ENCODE measurements at places on chromosomes 2 and 18.

DNA sequence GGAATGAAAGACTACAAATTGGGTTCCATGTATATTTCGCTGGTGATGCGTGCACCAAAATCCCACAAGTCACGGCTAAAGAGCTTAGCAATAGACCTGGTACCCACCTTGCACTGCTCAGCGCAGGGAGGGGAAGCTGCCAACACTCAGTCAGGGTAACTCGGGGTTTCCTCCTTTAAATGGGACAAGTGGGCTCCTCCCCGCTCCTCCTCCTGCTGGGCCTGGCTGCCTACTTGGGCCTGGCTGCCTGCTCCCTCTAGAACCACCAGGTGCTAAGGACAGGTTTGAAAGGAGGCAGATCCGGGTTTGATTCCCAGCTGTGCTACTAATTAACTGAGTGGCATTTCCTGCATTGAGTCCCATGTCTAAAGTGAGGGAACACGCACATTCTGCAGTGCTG lies 23.4 kb downstream of the MYO7B start:
- DNase-seq: no peak

GRCh38 chr2:36777788-36778187 lies 81.3 kb downstream of the VIT start:
- DNase-seq: no peak

DNA sequence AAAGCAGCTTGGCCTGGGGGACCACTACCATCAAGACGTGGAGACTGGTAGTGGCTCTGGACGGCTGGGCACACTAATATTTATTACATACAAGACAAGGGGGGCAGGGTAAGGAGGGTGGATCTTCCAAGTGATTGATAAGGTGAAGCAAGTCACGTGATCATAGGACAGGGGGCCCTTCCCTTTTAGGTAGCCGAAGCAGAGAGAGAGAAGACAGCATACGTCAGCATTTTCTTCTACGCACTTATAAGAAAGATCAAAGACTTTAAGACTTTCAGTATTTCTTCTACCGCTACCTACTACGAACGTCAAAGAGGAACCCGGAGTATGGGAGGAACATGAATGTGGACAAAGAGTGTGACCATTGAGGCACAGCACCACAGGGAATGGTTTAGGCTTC lies 307.9 kb downstream of the RPIA start:
- DNase-seq: no peak

DNA sequence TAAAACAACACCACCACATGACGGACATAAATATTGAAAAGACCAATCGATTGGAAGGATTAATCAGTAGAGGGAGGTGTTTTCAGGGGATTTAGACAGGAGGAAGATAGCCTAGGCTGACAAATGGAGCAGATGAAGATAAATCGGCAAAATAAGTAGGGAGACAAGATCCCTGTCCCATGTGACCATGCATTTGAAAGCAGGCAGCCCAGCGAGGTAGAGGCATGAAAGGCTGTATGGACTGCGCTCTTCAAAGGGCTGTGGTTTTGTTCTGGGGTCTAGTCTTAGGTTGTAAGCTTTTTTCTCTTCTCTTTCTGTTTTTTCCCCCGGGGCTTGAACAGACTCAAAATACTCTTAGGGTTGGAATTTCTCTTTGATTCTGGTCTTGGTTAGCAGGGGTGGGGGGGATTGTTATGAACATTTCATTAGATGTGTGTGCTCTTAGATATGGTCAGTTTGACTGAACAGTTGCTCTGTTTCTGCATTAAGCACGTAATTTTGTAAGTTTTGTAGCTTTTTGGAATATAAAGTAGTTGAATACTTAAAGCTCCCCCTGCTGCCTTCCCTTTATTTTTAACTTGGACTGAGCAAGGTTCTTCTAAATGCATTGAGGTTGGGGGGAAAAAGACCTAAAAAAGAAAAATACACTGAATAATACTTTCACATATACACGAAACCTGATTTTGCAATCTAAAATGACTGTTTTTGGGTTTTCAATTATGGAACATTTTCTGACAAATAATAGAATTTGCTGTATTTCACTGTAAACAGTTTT lies 32.2 kb downstream of the ZNF532 start:
- DNase-seq: no peak

- no peak for DNase-seq
Observed at GRCh38 chr2:238389988-238390589, 36.6 kb upstream of the ASB1 start.

DNA sequence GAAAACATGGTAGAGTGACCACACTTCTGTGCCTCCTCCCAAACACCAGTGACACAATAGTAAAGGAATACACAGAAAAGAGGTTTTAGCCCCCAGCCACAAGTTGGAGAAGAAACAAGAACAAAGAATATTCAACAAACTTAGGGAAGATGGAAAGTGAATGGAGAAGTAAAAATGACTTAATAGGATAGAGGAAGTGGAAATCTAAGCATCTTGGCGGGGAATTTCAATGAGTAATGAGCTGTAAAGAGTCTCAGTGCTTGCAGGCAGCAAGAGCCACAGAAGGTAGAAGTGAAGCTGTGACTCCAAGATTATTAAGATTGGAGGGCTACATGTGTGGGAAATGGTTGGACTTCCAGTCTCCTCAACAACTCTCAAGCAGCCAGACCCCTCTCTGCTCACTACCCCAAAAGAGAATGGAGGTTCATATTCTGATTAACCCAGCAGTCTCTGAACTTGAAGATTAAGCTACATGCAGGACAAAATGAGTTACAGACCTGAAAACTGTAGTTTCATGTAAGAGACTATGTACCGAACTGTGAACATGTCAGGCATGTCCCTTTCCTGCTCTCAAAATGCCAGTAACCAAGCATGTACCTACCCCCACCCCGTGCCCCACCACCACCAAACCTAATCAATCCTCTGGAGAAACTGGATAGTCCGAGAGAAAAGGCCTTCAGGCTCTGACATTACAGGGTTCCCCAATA lies 16.9 kb upstream of the HNRNPLL start:
- no peak for DNase-seq

- DNase-seq: no peak
Observed at GRCh38 chr18:58993260-58993659, 128.6 kb downstream of the ZNF532 start.

- no peak for DNase-seq
Observed at GRCh38 chr2:75337016-75337415, 137.7 kb upstream of the TACR1 start.

- DNase-seq: peak; percentile 8
Observed at GRCh38 chr2:169107645-169108044, 38.3 kb downstream of the DHRS9 start.

DNA sequence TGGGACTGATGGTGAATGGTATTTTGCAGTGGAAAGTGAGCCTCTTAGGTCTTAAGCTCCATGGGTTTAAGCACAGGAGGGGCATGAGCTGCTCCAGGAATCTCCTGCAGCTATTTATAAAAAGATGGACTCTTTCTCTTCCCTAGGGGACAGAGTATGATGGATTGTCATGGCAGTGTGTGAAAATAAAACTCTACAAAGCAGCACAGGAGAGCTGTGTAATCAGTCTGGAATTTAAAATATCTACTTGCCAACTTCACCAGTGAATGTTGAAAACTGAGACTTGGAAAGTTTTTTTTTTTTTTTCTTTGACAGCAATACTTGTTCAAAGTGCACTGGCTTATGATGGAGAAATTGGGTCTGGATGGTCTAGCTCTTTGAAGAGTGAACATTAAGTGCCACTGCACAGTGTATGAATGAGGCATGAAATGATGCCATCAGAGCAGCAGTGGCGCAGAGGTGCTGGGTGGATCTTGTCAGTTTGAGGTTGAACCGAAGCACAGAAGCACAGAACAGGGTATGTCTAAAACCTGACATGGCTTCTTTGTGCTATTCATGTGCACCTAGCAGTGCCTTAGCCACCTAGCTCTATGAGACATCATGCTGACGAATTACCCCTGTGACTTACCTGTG lies 245.4 kb downstream of the PTPRM start:
- no peak for DNase-seq

DNA sequence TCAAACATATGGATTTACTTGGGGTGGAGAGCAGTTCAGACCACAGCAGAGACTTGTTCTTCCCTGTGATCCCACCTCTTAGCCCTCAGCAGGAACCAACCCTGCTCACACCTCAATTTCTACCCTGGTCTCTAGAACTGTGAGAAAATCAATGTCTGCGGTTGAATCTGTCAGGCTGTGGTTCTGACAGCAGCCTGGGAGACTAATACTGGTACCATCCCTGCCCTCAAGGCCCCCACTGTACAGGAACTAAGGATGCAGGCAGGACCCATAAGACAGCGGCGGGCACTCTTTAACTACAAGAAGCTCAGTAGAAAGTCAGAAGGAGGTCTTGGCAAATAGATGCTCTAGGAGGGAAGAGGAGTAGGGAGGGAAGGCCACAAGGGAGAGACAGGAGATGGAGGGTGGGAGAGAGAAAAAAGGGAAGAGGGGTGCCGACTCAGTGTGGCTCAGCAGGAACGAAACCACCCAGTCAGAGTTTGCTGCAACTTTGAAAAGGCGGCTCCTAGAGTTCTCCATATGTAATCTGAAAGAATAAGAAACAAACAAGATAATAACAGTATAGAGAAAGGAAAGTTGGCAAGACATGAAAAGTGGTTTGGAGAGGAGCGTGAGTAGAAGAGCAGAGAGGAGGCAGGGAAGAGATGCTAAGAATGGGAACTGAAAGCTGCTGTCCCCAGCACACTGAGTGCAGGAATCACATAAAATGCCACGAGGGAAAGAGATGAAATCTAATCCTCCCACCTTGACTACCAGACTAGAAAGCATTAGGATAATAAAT lies 323.9 kb upstream of the ID2 start:
- no peak for DNase-seq

- no peak for DNase-seq
Observed at GRCh38 chr18:907115-907884, 2.6 kb downstream of the ADCYAP1 start.

GRCh38 chr2:149122516-149122915 lies 84.0 kb downstream of the LYPD6B start:
- DNase-seq: no peak

DNA sequence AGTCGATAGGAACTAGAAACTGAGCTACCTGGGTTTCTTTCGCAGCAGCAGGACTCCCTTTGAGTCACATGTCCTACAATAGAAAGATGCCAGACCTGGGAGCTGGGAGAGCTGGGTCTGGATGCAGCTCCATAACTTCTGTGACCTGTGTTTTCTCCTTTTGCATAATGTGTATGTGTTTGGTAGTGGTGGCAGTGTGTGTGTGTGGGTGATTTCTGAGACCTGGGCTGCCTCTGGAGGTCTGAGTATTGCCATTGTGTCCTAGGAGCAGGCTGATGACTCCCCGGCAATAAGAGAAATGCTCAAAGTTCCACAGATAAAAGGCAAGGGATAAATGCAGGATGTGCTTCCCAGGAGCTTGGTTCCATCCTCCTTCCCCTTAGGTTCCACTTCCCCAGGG lies 6.4 kb downstream of the WNT10A start:
- DNase-seq: no peak

DNA sequence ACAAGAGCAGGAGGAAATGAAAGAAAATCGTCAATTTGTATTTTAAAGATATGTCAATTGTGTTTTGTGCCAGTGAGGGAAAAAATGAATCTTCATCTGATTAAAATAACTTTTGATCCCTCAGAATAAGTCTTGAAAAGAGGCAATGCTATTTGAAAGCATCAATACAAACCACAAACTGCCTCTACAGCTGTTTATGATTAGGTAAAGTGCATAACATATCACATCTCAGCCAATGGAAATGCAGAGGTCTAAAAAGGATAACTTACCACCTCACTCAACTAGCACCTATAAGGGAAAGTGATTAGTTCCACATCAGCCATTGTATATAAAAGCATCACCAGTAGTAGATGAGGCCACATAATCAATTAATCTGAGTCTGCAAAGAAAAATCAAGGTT lies 492.2 kb upstream of the CDH2 start:
- DNase-seq: no peak

GRCh38 chr18:33579349-33580215 lies 1.6 kb downstream of the ASXL3 start:
- no peak for DNase-seq

GRCh38 chr2:6780765-6781274 lies 84.9 kb downstream of the CMPK2 start:
- no peak for DNase-seq

GRCh38 chr2:635687-636621 lies 41.3 kb downstream of the TMEM18 start:
- DNase-seq: no peak

DNA sequence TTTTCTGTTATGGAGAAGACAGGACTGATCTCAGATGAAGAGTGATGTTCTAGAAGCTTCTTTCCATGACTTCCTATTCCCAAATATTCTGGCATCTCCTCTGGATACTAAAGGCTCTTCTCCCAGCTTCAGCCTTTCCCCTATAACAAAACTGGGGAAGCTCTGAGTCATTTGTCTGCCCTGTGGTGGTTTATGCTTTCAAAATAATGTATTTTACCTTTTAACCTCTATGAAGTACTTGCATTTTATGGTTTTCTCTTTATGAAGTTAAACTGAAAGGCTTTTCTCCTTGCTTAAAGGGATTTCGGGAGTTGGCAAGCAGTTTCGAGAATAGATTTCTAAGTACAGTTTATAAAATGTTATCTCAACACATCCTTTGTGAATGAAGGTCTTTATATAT lies 104.4 kb downstream of the TANC1 start:
- no peak for DNase-seq

- DNase-seq: no peak
Observed at GRCh38 chr2:45968946-45969584, 317.6 kb downstream of the PRKCE start.

GRCh38 chr2:19754907-19755306 lies 146.9 kb downstream of the TTC32 start:
- no peak for DNase-seq

GRCh38 chr2:9735335-9735734 lies 104.5 kb upstream of the YWHAQ start:
- DNase-seq: no peak

DNA sequence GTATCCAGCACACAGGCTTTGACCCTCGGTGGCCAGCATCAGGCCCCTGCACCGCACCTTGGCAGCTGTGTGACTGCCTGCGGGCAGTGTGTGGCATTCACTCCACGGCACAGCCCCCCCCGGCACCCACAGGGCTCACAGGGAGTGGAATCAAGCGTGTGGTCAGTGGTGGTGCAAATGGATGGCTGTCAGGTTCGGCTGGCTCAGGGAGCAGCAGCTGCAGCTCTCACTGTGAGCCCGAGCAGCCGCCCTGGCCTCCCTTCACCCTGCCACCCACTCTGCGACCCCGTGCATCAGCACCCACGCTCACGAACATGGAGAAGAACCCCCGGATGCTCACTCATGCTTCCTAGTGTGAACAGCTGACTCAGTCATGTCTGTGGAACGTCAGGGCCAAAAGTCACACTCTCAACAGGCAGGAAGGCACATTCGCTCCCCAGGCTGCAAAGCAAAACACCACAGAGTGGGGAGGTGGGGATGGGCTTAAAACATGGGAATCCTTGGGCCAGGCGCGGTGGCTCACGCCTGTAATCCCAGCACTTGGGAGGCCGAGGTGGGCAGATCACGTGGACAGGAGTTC lies 41.5 kb upstream of the GPC1 start:
- DNase-seq: no peak

Measured in effector CD4-positive, alpha-beta T cell (primary cell).